Left colon (tissue), 2 donors: ENCODE measurements at places on chromosomes 2 and 18. TPM values are rescaled to one million over a fixed set of nuclear protein-coding genes. Genes with fewer than 3 reads are reported as not detected.

LTBP1 gene
- total RNA-seq, result 21.2 TPM

AGPS gene
- total RNA-seq, result 54.9 TPM

CLIP4 gene
- 3.5 TPM for total RNA-seq

SLC40A1 gene
- 245 TPM for total RNA-seq

UGT1A5 gene
- total RNA-seq, result 2.1 TPM

MOGAT1 gene
- 0.25 TPM for total RNA-seq

CRYGC gene
- not detected for total RNA-seq

RAB17 gene
- total RNA-seq, result 59.2 TPM

AQP12A gene
- total RNA-seq, result 0.92 TPM

GRCh38 chr2:102784940-102785339 lies 23.1 kb downstream of the TMEM182 start:
- DNase-seq, result no peak

DNA sequence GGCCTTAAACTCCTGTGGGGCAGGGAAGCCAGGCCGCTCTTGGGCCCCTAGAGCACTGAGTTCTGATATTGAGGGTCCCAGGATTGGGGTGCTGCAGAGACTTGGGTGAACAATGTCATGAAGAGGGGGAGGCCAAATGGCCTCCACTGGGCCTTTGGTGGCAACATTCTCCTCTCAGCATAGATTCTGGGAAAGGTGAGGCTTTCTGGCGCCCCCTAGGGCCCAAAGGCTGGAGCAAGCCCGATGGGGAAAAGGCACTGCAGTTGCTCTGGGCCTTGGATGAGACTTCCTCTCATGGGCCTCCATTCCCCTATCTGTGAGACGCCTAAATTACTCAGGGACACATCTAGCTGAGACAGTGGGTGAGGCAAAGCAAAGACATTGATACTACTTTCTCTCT lies 84.8 kb downstream of the ACAA2 start:
- DNase-seq, result peak; percentile 49

- no peak for DNase-seq
Measured at GRCh38 chr2:52931660-52932059, 835.9 kb upstream of the CHAC2 start.

- no peak for DNase-seq
Measured at GRCh38 chr18:34921811-34922385, 119.3 kb upstream of the MAPRE2 start.

- no peak for DNase-seq
Measured at GRCh38 chr2:226655871-226656270, 143.7 kb downstream of the IRS1 start.

GRCh38 chr18:56315363-56315762 lies 323.0 kb downstream of the TXNL1 start:
- no peak for DNase-seq

- DNase-seq, result no peak
Measured at GRCh38 chr2:85681372-85681763, 12.8 kb upstream of the GNLY start.

GRCh38 chr2:152154462-152154861 lies 21.1 kb downstream of the STAM2 start:
- no peak for DNase-seq

GRCh38 chr2:204108330-204108751 lies 171.8 kb downstream of the ICOS start:
- DNase-seq, result no peak

GRCh38 chr2:10249798-10250197 lies 52.9 kb upstream of the HPCAL1 start:
- no peak for DNase-seq

DNA sequence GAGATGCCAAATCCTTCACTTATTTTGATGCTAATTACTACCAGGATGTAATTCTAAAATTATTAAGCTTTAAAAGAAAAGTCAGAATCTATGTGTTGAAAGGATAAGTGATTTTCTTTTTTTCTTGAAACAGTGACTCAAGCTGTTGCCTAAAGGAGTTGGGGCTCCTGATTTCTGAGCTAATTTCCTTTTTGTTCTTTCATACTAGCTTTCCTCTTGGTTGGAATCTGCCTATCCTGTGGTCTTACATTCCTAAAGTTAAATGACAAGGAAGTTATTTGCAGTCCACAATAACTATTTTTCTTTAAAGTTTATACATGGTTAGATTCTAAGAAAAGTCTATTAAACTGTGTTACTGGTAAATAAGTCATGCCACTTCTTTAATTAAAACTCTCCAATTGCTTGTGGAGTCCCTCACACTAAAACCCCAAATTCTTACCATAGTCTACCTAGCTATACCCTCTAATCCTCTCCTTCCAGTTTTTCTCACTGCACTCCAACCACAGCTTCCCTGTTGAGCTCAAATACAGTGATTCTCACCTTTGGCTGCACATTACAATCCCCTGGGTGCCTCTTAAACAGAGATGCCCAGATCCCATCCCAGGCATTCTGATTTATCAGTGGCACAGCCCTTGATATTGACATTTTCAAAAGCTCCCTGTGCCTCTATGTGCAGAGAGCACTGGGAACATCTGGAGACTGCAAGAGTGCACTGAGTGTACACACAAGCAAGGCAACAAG lies 63.3 kb upstream of the EFEMP1 start:
- DNase-seq, result no peak

DNA sequence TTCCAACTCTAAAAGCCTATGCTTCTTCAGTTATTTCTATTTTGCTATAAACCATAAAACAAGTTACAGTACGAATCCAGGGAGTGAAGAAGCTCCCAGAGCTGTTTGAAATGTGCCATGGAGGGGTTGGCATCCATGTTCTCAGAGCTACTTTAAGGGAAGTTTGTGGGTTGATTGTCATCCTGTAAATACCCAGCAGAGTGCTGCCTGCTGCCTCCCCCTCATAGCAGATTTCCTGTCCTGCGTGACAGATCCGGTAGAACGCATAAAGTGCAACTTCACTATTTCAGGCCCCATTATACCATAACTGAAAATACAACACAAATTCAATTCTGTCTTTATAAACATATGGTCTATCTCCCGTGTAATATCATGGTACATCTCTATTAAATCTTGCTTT lies 114.4 kb downstream of the CTNNA2 start:
- DNase-seq, result no peak

DNA sequence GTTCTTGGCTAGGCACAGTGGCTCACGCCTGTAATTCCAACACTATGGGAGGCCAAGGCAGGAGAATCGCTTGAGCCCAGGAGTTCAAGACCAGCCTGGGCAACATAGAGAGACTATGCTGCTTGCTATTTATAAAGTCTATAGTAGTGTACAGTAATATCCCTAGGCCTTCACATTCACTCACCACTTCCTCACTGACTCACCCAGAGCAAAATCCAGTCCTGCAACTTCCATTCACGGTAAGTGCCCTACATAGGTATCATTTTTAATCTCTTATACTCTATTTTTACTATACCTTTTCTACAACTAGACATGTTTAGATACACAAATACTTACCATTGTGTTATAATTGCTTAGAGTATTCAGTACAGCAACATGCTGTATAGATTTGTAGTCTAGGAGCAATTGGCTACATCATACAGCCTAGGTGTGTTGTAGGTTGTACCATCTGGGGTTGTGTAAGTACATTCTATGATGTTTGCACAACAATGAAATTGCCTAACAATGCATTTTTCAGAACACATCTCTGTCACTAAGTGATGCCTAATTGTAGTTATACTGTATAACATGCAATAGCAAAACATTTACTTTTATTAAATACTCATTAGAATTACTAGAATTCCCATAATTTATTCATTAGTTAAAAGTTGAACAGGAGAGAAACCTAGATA lies 8.8 kb downstream of the DHX57 start:
- DNase-seq, result no peak

DNA sequence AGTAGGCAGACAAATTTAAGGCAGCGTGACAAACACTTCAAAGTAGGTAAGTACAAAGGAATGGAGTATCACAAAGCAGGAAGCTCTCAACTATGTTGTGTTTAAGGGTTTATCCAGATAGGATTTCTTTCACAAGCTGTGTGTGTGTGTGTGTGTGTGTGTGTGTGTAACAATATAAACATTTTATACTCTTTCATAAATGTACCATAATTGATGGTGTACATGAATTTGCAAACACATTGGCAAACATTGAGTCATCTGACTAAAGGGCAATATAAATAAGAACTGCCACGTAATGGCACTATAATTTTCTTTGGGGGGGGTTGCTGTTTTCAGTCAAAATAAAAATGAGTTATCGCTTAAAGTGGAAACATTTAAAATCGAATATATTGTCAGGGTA lies 1004.4 kb upstream of the DDX18 start:
- peak; percentile 25 for DNase-seq

DNA sequence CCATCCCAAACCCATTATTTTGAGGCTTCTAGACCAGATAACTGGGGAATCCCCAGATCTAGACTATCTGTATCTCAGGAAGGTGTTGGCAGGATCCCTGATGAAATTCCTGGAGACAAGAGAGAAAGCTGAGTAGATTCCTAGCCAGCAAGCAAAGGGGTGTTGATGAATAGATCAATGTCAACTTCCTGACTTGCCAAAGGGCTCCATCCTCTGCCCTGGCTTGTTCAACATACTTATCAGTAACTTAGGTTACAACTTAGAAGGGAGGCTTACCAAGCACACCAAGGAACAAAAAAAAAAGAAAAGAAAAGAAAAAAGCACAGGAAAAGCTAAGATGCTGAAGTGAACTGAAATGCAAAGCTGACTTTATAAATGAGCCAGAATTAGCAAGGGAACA lies 53.3 kb downstream of the TNS1 start:
- DNase-seq, result no peak

DNA sequence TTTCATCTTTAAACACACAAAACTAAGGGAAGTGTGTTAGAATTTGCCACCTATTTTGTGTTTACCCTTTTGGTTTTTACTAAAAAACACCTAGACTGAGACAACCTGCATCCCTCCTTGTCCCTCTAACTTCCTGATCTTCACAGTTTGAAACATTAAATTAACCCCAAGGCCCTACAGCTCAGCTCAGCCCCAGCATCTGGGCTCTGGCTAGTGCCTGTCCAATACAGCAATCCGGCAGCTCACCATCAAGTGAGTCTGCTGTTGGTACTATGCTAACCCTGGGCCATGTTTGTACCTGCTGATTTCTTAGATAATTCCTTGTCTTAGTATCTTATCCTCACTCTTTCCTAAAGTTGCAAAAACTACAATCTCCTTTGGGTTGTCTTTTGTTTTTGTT lies 162.4 kb downstream of the DSEL start:
- no peak for DNase-seq

GRCh38 chr18:48546396-48546795 lies 7.6 kb downstream of the CTIF start:
- no peak for DNase-seq

DNA sequence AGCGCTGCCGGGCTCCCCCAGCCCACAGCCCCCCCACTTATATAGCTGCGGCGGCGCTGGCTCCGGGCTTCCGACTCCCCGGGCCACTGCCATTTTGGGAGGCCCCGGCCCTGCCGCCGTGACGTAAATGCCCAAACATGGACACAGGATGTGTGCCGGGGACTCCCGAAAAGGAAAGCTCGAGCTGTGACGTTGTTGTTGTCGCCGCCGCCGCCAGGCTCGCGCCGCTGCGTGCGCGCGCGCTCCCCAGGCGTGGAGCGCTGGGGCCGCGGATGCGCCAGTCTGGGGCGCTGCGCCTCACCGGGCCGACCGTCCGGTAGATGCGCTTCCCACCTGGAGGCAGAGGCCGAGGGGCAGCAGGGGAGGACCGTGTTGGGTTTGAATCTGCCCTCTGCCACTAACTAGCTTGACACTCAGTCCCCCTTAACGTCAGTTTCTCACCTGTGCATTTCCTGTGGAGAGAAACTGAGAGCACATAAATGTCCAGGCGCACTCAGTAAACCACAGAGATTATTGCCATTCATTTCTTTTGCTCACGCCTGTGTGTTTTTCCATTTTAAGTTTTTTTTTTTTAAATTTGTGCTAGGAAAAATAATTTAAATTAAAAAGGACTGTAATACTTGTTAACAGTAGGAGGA lies at the start of gene EGR4:
Gene EGR4 (minus strand): TSS at position 15 of the 638 bp plus-strand sequence. CDS start 231 bp downstream, outside the sequence.
- peak; percentile 45 for DNase-seq

DNA sequence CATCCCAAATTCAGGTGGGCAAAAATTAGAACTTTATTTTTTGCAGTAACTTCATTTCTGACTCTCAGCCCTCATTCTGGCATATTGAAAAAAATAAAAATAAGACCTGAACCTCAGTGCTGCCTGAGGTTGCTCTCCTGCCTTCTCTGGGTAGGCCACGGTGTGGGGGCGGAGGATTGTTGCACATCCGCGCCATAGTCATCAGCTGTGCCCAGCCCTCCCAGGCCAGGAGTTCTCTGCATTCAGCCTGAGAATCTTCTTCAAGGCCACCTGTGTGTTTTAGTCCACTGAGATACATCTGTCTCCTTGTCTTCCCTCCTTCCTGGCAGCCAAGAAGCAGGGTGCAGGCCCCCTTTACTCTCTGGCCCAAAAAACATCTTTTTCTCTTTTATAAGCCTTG lies 94.7 kb downstream of the ARMC9 start:
- DNase-seq, result no peak

GRCh38 chr2:98615481-98615880 lies 7.1 kb downstream of the UNC50 start:
- DNase-seq, result no peak

DNA sequence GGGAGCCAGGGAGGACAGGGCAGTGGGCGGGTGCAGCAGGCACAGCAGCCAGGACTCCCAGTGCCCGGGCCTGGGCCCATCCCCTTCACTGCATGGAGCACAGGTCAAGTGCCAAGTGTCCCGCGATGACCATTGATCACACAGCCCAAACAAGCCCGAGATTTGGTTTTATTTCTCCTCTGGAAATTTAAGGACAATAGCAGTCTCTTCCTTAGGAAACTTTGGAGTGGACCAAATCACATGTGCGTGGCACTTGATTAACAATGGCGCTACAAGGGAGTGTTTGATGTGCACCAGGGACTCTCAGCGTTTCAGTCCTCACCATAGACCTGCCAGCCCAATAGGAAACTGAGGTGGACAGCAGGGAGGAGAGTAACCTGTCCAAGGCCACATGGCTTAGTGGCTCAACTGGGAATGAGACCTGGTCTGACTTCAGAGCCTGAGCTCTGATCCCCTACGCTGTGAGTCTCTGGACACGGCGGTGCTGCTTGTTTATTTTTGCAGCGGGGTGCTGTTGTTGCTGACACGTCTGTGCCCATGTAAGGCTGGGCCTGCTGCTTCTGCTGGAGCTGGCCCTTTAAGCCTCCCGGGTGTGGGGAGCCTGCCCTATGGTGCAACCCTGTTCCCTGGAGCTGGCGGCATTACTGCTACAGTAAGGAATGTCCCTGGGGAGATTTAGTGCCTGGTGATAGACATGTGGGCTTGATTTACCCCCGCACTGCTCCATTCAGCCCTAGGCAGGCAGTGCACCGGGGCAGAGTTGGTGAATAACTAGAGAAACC lies 194.2 kb downstream of the INHBB start:
- DNase-seq, result no peak
